ENCODE measurements at places on chromosomes 2 and 18. TPM values are rescaled to one million over a fixed set of nuclear protein-coding genes. Genes with fewer than 3 reads are reported as not detected.

- peak; percentile 47 for DNase-seq
Observed at GRCh38 chr2:224077773-224078507, 38.9 kb upstream of the SERPINE2 start.

DNA sequence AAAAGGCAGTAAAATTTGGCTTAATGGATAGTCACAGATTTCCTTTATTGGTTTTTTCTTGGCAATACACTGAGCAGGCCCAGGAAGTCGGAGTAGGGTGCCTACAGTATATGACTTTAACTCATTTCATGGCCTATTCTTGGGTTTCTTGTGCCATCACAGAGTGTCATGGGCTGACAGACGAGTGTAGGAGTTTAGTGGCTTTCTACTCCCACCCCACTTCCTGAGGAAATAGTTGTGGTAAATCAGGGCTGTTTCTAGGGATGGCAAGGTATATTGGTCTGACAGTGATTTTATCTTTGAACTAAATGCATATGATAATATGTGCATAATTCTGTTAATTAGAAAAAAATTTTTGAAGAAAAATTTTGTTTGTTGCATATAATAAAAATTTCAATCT is 100.1 kb downstream of the PLCL1 start:
- DNase-seq: no peak

The SERPINB12 gene
- total RNA-seq: 0.96 TPM

- DNase-seq: no peak
Observed at GRCh38 chr2:180000434-180000833, 6.7 kb downstream of the CWC22 start.

DNA sequence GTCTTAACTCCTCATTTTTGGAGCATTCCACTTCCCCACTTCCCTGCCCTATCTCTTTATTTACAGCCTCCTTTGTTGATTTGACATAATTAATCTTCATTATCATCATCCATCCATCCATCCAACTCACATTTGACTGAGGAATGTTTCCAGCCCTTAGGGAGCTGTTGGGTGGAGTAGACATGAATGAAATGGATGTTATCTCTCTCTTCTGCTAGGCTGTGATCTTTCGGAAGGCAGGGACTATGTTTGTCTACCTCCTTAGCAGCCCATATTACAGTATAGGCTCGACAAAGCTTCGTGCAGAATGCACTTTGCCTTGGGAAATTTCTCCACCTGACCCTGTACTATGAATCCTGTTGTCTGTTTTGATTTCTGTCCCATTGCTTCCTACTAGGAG is 7.7 kb upstream of the EFEMP1 start:
- no peak for DNase-seq

GRCh38 chr2:178194600-178195389 is 483 bp downstream of the OSBPL6 start:
- peak; percentile 40 for DNase-seq

DNA sequence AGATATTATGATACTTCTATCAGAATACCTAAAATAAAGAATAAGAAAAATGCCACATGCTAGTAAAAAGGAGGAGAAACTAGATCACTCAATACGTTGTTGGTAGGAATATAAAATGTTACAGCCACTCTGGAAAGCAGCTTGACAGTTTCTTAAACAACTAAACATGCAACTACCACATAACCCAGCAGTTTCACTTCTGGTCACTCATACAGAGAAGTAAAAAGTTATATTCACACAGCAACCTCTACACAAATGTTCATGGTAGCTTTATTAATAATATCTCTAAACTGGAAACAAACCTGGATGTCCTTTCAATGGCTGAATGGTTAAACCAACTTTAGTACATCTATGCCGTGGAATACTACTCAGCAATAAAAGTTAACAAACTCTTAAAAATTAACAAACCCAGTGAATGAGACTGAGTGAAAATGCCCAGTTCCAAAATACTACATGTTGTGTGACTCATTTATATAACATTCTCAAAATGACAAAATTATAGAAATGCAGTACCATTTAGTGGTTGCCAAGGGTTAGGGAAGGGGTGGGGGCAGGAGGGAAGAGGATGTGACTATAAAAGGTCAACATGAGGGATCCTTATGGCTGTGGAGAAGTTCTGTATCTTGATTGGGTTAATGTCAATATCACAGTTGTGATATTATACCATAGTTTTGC is 124.1 kb downstream of the MMADHC start:
- no peak for DNase-seq
